Common myeloid progenitor, CD34-positive (primary cell): ENCODE measurements at places on chromosomes 5 and 9.

DNA sequence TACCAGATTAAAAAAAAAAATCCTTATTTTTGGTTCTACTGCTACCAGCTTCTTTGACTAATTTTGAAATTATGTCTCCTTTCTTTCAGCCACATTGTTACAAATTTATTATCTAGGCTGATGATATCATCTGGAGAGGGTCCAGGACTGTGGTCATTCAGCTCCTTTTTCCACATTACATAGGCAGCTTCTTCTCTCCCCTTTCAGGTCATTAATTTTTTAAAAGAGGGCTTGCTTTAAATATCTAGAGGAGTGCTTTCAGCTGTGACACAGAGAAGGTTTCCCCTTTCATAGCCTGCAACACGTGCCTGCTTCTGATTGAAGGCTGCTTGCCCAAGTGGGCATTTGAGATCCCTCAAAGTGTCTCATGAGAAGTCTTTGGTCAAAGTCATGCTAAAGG is 155.7 kb upstream of the PAPPA start:
- no peaks in the 10 kb centered on the region for H3K36me3 ChIP-seq
- no peaks in the 10 kb centered on the region for H3K27me3 ChIP-seq
- H3K4me1 ChIP-seq: no peaks in the 10 kb centered on the region
- no peak for DNase-seq
- no peak overlapping the region for H3K27ac ChIP-seq

DNA sequence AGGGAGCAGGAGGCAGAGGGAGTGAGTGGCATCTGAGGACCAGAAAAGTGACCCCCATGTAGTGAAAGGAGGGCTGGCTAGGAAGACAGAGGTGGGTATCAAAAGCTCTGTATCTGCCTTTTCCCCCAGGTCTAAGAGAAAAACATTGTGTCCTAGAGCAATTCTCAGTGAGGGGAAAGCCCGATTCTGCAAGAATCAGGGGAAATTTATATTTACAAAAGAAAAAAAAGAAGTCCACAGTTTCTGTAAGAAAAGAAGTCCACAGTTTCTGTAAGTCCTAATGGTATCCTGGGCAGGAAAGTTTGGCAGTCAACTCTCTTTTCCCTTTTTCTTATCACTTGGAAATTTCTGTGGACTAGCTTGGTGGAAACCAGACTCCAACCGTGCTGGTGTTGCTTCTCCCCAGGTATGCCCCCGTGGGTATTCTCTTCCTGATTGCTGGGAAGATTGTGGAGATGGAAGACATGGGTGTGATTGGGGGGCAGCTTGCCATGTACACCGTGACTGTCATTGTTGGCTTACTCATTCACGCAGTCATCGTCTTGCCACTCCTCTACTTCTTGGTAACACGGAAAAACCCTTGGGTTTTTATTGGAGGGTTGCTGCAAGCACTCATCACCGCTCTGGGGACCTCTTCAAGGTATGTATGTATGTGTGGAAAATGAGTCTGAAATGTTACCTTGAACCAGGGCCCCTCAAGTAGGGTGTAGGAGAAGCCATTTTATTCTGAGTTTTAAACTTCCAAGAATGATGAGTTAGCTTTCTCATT is 73.0 kb downstream of the SLC1A3 start:
- no peaks in the 10 kb centered on the region for H3K36me3 ChIP-seq
- peaks cover 2% of the 10 kb centered on the region for H3K4me1 ChIP-seq
- DNase-seq: no peak
- H3K4me3 ChIP-seq: no peak overlapping the region

DNA sequence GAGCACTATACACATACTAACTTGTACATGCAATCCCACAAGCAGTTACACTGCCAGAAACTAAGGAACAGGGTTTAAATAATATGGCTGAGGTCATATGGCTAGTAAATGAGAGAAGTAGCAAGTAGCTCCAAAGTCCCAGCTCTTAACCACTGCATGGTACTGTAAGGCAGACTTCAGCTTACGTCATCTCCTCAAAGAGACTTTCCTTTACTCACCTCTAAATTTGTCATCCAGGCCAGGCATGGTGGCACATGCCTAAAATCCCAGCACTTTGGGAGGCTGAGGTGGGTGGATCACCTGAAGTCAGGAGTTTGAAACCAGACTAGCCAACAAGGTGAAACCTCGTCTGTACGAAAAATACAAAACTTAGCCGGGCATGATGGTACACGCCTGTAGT is 20.4 kb upstream of the SELENOP start:
- peaks cover 2% of the 10 kb centered on the region for H3K4me1 ChIP-seq
- H3K4me3 ChIP-seq: no peak overlapping the region
- H3K36me3 ChIP-seq: no peaks in the 10 kb centered on the region
- no peak overlapping the region for H3K27ac ChIP-seq

DNA sequence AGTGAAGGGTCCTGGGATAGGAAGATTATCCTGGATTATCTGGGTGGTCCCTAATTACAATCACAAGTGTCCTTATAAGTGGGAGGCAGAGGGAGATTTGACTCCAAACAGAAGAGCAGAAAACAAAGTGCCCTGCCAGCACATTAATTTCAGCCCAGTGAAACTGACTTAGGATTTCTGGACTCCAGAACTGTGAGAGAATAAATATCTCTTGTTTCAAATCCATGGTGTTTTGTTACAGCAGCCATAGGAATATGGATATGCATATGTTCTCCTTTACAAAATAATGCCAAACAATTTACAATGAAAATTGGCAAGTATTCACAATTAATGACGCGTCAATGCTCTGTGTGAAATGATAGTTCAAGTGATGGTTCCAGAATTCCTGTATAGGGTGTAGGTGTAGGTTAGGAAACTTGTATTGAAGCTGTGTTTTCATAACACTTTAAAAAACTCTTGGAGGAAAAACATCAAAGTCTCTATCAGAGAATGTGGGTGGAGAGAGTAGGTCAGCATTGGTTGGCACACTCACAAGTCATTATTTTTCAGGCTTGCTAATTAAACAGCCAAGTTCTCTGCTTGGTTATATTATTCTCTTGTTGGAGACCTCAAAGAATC is 19.9 kb upstream of the PLPP1 start:
- no peaks in the 10 kb centered on the region for H3K4me1 ChIP-seq
- H3K36me3 ChIP-seq: no peaks in the 10 kb centered on the region
- H3K27me3 ChIP-seq: peaks cover 2% of the 10 kb centered on the region

GRCh38 chr5:68288707-68289134 is 73.2 kb downstream of the PIK3R1 start:
- no peak overlapping the region for H3K27ac ChIP-seq
- H3K27me3 ChIP-seq: no peaks in the 10 kb centered on the region
- peaks cover 19% of the 10 kb centered on the region for H3K4me1 ChIP-seq
- peak overlapping the region; percentile 72 for H3K4me3 ChIP-seq

DNA sequence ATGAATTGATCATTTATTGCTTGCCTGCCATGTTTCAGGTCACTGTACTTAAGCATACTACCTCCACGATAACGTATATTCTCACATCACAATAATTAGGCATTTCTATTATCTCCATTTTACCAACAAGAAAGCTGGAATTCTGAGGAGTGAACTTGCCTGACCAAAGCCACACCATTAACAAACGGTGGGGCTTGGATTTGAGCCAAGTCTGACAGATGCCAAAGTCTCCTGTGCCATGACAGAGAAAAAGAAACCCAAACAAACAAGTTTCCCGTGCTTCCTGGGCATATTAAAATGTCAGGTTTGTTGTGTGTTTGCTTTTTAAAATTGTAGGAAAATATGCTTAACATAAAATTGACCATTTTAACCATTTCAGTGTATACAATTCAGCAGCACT is 40.8 kb upstream of the KCNV2 start:
- no peak for DNase-seq
- no peak overlapping the region for H3K4me3 ChIP-seq
- no peaks in the 10 kb centered on the region for H3K4me1 ChIP-seq
- H3K27me3 ChIP-seq: no peaks in the 10 kb centered on the region

- no peaks in the 10 kb centered on the region for H3K36me3 ChIP-seq
- H3K27me3 ChIP-seq: no peaks in the 10 kb centered on the region
- no peak overlapping the region for H3K27ac ChIP-seq
- no peaks in the 10 kb centered on the region for H3K4me1 ChIP-seq
- no peak for DNase-seq
These were observed 9.3 kb upstream of the SCGB3A1 start for GRCh38 chr5:180600554-180601041.

DNA sequence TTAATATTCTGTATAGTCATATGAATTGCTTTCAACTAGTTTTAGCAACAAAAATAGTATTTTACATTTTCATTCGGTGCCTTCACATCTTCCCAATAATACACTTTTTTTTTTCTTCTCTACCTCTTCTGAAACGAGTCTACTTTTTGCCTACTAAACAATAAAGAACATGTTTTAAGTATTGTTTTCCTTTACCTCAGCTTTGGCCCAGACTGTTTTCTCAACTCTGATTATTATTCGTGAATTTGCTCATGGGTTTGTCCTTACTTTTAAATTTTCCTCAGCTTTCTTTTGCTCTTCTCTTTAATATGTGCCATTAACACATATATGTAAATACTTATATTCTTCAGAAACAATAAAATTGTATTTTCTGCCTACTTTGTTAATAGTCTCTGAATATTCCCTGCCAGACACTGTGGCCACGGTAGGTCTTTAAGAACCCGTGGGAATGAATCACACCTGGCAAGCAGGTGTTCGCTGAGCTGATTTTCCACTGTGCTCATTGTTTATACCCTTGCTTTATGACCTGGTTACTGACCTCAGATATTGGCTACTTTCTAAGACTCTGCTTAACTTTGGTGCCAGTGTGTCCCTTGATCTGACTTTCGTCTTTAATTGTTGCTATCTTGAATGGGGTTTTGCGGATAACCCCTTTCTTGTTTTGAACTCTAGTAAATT is 49.1 kb downstream of the FAM170A start:
- H3K4me3 ChIP-seq: no peak overlapping the region
- H3K36me3 ChIP-seq: no peaks in the 10 kb centered on the region
- no peak overlapping the region for H3K27ac ChIP-seq
- DNase-seq: no peak
